ENCODE measurements at places on chromosomes 3 and 15.

GRCh38 chr15:54082836-54083492, 104.7 kb downstream of the UNC13C start:
- peak; percentile 16 for DNase-seq

- no peak for DNase-seq
These were observed 226.2 kb upstream of the TP63 start for GRCh38 chr3:189404797-189405484.

DNA sequence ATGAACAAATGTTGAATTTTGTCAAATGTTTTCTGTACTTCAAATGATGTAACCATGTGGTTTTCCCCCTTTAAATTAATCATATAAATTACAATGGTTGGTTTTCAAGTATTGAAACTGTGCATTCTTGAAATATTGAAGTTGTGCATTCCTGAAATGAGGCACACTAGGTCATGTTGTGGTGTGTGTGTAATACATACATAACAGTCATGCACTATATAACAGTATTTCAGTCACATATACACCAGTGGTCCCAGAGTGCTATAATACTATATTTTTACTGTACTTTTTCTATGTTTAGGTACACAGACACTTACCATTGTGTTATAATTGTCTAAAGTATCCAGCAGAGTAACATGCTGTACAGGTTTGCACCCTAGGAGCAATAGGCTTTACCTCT, 11.0 kb upstream of the IQCF5 start:
- DNase-seq: no peak

GRCh38 chr3:150116196-150116595, 145.5 kb upstream of the PFN2 start:
- DNase-seq: no peak

DNA sequence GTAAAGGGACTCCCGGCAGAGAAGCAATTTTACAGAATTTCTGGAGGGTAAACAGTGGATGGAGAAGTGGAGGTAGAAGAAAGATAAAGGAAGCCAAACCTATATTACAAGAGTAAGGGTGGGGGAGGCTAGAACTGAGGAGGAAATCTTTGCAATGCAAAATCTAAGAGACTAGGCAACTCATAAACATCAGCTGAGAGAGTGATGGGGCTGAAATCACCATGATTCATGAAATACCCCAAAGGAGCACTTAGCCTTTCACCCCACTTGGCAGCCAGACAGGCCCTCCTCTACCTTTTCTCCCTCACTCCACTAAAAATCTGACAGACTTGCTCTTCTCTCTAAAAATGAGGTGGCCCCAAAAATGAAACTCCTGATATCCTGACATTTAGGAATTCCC, 19.5 kb upstream of the ZBTB38 start:
- no peak for DNase-seq

DNA sequence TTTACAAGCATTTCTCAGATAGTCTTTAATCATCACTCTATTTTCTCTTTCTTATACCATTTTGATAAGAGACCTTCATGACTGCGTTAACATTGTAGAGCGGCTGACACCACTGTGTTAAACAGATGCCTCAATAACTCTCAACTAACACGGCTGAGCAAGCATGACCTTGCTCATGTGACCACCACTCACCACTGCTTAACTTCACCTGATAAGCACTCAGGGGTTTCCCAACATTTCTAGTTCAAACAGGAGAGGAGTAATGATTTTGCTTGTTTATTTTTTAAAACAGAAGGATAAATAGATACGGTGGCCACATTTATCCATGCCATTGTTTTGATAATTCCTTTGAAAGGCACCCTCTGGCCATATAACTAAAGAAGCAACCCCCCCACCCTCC, 37.7 kb upstream of the TMEM45A start:
- DNase-seq: peak; percentile 9

DNA sequence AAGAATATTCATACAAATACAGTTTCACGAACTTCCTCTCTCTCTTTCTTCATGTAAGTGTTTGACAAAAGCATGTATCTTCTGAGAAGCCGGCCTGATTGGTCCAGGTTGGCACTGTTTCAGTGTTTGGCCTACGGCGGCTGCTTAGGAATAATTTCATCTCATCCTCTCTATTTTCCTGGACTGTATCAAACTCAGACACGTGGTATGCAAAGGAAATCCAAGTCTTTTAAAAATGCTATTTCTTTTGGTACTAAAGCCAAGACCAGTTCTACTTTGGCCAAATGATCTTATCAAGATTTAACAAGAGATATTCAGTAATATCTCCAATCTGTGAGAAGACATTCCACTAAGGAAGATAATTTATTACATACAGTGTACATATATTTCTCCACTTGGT, 152.8 kb downstream of the TIGIT start:
- DNase-seq: no peak

GRCh38 chr15:51577636-51578304, 44.8 kb downstream of the DMXL2 start:
- DNase-seq: no peak

GRCh38 chr15:74174219-74174957, 878 bp downstream of the ISLR start:
- DNase-seq: no peak

All from erythroblast (primary cell).